Sciatic nerve (tissue), 2 donors: ENCODE measurements at places on chromosomes 2 and 18. TPM values are rescaled to one million over a fixed set of nuclear protein-coding genes. Genes with fewer than 3 reads are reported as not detected.
A peak's percentile ranks its signal among the peaks of the same experiment; 100 is the strongest.

DNA sequence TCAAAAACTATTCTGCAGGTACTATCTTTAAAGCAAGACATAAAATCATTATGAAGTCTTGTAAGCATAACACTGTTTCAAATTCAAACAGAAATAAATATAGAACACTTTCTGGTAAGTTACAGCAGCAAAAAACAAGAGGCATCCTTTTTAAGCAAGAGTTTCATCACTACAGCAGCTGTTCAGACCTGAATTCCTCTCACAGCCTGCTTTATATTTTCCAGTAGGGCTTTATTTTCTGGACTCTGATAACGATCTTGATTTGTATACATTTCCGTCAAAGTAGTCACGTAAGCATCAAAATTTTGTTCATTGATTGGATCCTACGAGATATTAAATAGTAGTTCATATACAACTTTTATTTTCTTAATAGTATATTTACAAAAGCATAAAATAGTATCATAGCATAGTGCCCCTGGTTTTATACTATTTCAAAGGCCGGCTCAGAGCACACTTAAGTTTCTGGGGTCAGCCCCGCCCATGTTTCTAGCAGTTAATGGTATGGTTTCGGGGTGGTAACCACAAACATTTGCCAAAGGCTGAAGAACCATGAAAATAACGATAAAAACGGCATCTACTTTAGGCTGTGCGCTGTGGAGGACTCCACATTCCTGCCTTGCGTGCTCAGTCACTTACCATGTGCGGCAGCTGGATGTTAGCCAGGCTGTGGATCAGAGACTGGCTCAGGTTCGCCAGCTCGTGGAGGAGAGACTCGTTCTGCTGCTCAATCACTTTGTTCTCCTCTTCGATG lies 47.5 kb upstream of the PXDN start:
- no peak for DNase-seq

DNA sequence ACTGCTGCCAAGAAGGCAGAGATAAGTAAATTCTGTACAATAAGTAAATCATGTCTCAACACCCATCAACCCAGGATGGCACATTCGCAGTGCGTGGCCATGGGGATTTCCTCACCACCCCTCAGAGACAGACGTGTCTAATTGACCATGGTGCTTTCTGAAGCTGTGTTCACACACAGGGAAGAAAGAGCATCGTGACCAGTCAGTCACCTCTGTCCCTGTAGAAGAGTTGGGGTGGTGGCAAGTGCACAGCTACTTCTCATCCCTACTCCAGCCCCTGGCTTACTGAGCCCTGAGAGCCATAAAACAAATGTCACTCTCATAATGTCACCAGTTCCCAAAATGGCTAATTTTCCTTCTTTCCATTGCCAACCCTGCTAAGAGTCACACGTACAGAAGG lies 31.3 kb upstream of the MLPH start:
- DNase-seq, result no peak

- DNase-seq, result no peak
Measured at GRCh38 chr2:18119883-18120282, 241.4 kb downstream of the KCNS3 start.

SPDYA gene
- total RNA-seq, result 3.3 TPM

DNA sequence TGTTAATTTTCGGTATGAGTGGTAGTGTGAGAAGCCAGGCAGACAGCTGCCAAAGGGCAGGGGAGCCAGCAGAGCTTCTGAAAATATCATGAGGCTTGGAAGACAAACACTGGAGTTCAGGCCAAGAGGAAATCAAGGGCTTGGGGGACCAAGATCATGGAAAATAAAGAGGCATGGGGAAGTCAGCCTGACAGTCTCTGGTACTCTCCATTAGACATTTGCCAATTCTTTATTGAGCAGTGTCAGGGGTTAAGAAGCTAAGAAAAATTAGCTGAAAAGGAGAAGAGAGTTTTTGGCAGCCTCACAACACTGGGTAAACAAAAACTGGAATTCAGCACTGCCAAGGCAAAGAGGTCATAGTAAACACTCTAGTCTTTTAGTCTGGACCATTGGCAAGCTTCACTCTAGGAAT lies 612.7 kb downstream of the EPHA4 start:
- DNase-seq, result no peak

CARF gene
- total RNA-seq, result 23.4 TPM

- no peak for DNase-seq
Measured at GRCh38 chr2:39871291-39871761, 92.3 kb upstream of the THUMPD2 start.

DNA sequence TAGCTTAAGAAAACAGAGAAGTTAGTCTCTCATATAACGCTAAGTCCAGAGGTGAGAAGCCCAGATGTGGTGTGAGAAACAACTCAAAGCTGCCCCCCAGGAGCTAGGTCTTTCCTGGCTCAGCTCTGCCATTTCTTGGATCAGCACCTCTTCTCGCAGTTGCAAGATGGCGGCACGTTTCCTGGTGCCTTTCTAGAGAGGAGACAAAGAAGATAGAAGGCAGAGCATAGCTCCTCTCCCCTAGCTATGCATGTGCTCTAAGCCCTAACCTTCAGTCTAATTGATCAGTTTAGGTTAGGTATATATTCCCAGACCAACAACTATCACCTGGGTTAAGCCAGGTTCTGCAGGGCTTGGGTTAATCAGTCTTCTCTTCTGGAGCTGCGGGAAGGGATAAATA lies 119.5 kb upstream of the RAB12 start:
- DNase-seq, result no peak

PJVK gene
- total RNA-seq, result 7.2 TPM

- no peak for DNase-seq
Measured at GRCh38 chr2:114714313-114714712, 271.9 kb downstream of the DPP10 start.

DNA sequence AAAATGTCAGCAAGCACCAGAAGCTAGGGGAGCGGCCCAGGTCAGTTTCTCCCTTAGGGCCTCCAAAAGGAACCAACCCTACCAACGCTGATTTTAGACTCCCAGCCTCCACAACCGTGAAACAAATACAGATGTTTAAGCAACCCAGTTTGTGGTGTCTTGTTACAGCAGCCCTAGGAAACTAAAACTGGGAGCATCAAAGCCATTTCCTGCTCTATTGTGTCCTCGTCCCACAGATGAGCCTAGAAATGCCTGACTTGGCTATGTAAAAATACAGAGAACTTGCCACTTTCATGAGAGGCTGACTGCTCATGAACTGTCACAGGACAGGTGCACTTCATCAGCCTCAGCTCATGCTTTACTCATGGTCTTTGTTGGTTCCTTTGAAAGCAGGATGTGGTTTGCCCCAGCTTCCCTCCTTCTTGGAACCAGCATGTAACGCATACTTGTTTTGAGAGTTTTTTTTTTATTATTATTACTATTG lies 97.6 kb upstream of the SLC39A10 start:
- no peak for DNase-seq

DNA sequence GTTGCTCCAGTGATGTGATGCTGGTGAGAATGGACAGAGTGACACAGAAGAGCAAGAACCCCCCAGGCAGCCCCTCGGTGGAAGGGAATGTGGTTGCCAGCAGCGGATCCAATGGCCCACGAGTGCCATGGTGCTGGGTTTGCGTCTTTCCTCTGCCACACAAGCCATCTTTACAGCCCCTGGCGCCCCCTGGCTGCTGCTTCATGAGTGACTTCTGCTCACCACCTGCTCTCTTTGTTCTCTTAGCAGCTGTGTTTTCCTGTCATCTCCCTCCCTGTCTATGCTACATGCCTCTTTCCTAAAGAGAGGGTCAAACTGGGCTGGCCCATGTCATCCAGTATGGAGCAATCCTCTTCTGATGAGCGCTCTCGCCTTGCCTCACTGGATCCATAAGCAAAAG lies 300.0 kb upstream of the SMIM21 start:
- DNase-seq, result peak; percentile 65

DNA sequence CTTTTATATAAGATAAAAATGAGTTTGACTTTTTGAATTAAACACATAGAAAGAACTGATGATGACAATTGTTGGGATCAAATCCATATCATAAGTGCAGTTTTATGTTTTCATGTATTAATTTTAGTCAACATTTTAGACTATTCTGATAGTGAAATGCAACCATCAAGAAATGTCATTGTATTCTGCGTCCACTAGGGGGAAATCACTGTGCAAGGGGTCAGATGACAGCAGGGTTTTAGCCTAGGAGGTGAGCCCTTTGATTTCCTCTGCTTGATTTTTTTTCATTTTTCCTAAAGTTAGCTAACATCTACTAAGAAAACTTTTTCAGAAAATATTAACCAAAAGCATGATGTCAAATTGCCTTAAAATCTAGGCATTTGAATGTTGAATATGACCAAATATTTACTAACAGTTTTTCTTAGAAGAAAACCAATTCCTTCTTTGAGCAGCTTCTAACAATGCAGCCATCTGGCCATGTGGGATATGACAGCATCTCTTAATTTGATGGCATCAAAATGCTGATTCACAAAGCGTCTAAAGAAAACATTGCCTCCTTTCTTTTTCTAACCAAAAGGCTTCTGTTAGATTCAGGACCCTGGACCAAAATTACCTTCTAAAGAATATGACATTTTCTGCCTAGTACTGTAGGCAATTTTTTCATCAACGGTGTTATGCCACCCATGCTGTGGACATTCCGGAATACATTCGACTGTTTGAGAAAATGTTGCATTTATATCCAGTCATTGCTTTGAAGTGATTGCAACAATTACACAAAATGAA lies 141.5 kb downstream of the SPHKAP start:
- DNase-seq, result no peak

COL3A1 gene
- total RNA-seq, result 191 TPM

DNA sequence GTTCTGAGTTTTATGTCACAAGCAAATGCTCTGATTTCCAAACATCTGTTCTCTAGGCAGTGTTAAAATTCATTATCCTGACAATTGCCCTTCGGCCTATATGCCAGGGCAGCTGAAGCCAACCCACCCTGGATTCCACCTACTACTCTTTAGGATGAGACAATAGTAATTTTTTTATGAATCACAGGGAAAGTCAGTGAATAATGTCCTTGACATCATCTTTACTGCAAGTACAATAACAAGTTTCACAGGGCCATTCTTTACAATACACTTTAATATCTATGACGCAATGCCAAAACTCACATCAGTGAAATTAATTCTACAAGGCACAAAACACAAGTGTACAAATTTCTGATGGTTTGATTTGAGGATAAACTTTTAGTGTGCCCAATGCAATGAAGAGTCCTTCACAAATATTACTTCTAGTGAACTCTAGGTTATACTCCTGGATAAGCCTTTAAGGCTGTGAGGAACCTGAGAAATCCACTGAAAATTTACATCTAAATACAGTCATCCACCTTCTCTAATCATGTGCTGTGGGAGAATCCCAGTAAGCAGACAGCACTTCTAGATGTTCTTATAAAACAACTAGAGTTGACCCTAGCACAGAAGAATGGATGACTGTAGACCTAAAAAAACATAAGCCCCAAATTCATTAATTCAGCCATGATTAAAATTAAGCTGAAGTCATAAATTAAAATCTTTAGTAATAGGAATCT lies 77.3 kb upstream of the CTLA4 start:
- no peak for DNase-seq

- no peak for DNase-seq
Measured at GRCh38 chr2:224958873-224959272, 83.4 kb downstream of the DOCK10 start.

MOCOS gene
- total RNA-seq, result 6.4 TPM

DNA sequence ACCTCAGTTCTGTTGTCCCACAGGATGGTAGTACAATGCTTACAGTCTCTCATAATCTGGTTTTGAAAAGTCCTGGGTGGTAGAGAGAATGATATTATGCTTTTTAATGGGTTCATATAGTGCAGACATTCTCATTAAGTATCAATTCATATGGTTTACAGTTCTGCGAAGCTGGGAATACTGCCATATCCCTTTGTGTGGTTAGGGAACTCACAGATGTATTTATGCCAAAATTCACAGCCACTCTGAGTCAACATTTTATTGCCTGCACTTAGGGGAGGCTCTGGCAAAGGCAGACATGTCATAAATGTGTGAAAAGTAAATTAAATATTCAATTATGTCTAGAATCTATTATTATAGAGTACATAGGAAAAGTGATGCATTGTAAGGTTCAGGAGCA lies 808.2 kb downstream of the SUCLG1 start:
- DNase-seq, result no peak

- DNase-seq, result no peak
Measured at GRCh38 chr18:46301571-46301970, 197.4 kb downstream of the HAUS1 start.

- DNase-seq, result no peak
Measured at GRCh38 chr18:55582325-55582724, 5.7 kb downstream of the TCF4 start.

UNC50 gene
- total RNA-seq, result 43.6 TPM

TTC31 gene
- 22.6 TPM for total RNA-seq

SFT2D3 gene
- 4.5 TPM for total RNA-seq

DNA sequence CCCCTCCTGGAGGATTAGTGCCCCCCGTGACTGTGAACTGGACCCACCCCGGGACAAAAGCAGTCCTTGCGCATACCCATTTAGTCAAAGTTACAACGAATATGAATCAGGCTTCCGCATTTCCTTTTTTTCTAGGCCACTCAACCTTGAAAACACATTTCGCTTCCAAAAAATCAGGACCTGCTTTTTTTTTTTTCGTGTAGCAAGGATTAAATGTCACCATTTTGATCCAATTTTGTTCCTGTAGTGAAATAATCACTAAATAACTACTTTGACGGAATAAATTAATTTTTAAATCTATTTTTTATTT lies 464 bp upstream of the FTCDNL1 start:
- no peak for DNase-seq

DNA sequence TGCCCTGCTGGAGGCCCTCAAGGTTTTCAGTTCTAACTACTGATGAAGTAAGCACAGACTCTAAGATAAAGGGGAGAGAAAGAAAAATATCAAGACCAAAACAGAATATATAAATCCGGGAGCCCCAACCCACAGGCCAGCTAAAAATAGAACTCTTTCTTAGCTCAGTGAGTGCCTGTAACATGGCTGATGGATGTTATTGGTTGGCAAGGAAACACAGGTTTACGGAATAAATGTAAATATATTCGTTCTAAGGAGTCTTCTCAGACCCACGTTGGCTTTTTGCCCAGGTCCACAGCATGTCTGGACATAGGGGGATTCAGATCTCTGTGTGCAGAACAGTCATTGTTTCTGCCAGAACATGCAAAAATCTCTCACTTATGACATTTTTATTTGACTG lies 139.0 kb upstream of the SERPINE2 start:
- DNase-seq, result no peak

DNA sequence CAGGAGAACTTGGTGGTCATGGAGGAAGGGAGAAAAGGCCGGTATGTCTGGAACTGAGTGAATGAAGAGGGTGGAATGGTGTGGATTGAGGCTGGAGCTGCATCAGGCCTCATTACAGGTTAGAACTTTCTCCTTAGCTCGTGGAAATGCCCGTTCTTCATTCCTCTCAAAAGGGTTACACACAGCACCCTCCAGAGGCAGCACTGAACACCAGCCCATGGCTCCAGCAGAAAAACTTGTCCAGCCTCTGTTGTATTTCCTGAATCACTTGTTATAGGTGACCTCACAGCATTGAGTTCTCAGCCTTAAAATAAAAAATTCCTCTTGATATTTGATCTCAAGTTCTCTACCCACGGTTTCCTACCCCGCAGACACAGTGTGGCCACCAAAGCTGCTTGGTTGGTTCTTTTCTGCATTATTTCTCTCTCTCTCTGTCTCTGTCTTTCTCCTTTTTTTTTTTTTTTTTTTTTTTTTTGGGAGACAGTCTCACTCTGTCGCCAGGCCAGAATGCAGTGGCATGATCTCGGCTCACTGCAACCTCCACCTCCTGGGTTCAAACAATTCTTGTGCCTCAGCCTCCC lies 89.6 kb downstream of the ITGB1BP1 start:
- peak; percentile 65 for DNase-seq

TM4SF20 gene
- total RNA-seq, result not detected

- peak; percentile 42 for DNase-seq
Measured at GRCh38 chr18:13481820-13482617, 244.3 kb downstream of the FAM210A start.
